Activated T-cell treated with anti-CD3 and anti-CD28 coated beads, Interleukin-2, amount 50 U/mL, for 48 hours (primary cell): ENCODE measurements at places on chromosomes 2 and 18.

DNA sequence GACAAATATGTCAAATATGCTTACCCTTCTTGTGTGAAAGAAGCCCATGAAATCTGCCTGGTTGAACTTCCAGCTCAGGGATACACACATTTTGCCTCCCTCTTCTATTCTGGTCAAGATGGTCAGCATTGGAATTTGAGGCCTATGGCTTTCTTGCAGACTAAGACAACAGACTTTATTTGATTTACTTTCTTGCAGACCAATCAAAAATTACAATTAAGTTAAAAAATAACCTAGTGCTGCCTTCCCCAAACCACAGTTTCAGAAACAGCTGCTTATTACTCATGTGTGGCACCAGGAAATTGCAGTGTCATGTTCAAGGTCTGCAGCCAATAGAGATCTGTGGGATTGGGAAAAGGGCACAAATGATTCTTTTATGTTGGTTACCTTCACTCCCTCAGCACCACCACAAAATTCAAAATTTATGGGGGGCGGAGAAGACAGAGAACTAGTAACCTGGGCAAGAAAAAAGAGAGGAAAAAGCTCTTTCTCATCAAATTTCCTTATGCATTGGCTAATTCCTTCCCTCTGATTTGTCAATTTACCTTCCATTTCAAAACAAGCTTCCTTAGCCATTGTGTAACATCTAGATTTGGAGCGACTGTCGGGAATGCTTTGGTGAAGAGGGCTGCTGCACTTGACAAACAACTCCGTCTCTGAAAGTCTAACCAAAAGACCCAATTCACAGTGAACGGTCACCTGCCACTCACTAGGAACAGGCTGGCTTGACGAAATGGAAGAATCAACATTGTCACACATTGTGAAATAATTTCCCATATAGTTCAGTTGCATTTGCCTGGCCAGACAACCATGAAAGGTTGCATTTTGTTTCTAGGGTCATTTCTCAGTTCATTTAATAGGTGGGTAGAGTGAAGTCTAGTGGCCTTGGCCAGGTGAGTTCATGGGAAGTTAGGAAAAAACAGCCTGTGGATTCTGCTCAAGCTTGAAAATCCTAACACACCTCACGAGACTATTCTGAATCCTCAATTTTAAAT, 100.4 kb upstream of the FZD5 start:
- no peak for DNase-seq

- no peak for DNase-seq
Observed at GRCh38 chr2:97664636-97664970, 759 bp upstream of the ACTR1B start.

DNA sequence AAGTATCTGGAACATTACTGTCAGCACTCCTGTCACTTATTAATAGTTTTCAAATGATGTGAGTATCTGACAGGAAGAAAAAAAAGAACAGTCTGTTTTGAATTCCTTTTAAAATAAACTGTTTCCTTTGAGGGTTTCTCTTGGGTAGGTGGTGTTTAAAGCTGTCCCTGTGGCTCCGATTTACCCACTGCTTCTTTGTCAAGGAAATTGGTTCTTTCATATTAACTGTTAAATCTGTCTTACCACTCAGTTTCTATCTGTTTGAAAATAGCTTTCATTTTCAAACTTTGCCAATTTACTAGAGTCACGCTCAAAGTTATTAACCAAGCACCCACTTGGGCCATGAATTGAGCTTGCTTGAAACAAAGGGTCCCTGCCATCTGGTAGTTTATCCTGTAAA, 614.6 kb upstream of the NXPH2 start:
- no peak for DNase-seq

DNA sequence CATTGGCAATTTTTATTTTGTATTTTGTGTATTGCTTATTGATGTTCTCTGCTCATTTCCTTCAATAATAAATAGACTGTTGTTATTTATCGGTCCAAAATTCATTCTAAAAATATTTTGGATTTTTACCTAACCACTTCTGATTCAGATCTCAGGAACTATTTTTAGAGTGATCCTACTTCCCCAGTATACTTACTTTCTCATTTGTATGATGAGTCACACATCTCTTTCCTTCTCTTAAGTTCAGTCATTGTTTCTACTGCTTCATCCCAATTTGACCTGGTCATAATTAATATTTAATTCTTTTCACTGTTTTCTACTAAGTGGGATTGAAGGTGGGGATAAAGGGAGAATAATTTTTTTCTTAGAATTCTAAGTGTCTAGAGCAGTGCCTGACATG, 75.1 kb downstream of the AGPS start:
- no peak for DNase-seq

DNA sequence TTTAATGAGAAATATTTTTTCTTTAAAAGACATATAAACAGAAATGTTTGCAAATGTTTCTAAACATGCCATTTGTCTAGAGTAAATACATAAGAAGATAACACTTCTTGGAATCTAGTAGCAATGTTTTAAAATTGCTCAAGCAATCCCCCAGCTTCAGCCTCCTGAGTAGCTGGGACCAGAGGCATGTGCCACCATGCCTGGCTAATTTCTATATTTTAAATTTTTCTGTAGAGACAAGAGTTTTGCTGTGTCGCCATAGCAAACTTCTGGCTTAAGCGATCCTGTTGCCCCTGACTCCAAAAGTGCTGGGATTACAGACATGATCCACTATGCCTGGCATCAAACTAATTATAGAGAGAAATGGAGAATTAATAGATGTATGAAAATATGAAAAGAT, 14.6 kb upstream of the MBD2 start:
- DNase-seq, result no peak

- no peak for DNase-seq
Observed at GRCh38 chr18:11105463-11105862, 43.9 kb downstream of the PIEZO2 start.

- DNase-seq, result no peak
Observed at GRCh38 chr18:58046794-58047555, 2.9 kb downstream of the NEDD4L start.

DNA sequence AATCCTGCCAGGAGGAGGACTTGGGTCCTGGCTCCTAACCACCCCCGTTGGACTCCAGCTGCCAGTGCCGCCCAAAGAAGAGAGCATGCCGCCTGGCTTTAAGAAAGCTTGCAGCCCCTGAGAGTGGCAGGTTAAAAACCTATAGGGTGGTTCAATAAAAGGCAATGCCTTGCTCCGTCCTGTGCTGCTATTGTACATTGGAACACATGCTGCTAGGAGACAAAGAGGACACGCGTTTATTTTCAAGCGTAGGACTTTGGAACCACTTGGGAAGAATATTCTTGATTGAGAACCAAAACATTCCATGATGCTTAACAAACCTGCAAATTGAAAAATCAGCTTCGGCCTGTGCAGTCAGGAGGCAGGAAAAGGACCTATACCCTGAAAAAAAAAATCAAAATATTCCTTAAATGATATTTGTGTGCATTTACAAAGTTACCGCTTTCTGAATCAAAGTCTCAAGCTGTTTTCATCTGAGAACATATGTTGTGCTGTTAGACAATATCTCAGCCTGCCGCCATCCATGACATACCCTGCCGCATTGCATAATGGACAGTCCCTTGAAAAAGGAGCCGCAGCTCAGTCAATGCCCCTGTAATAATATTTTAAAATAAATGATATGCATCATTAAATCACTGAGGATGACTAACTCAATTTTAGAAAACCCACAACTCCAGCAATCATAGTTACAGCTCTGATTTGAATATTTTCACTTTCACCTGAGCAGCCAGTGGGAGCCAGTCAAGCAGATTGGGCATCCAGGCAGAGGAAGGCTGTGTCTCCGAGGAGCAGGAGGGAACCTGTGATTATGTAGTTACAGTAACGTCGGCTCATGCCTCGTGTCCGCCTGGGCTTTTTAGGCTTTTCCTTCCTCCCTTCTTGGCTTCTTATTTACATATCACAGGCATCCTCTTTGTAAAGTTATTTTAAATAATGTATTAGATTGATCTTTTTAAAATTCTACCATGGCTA, 805.6 kb upstream of the FANCL start:
- no peak for DNase-seq

GRCh38 chr18:46445522-46446313, 211.3 kb downstream of the LOXHD1 start:
- DNase-seq, result no peak

DNA sequence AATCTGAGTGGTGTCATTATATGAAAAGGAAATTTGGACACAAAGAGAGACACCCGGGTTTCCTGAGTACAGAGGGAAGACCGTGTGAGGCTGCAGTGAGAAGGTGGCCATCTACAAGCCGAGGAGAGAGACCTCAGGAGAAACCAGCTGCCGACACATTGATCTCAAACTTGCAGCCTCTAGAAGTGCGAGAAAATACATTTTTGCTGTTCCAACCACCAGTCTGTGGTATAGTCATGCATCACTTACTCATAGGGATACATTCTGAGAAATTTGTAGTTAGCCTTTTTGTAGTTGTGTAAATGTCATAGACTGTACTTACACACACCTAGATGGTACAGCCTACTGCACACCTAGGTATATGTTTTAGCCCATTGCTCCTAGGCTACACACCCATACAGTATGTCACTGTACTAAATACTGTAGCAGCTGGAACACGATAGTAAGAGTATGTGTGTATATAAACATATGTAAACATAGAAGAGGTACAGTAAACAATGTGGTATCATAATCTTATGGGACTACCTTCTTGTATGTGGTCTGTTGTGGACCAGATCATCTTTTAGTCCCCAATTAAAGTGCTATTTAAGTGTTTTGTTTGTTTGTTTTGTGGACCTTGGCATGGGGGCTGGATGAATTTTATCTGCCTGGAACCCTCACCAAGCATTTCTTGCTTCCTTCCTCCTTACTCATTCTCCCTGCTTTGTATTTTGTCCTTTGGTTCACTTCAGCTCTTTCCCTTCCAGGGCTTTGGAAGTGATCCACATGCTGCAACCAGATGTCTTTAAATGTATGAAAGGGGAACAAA, 38.3 kb upstream of the SESTD1 start:
- no peak for DNase-seq

GRCh38 chr2:223696719-223697118, 94.6 kb upstream of the SCG2 start:
- no peak for DNase-seq

DNA sequence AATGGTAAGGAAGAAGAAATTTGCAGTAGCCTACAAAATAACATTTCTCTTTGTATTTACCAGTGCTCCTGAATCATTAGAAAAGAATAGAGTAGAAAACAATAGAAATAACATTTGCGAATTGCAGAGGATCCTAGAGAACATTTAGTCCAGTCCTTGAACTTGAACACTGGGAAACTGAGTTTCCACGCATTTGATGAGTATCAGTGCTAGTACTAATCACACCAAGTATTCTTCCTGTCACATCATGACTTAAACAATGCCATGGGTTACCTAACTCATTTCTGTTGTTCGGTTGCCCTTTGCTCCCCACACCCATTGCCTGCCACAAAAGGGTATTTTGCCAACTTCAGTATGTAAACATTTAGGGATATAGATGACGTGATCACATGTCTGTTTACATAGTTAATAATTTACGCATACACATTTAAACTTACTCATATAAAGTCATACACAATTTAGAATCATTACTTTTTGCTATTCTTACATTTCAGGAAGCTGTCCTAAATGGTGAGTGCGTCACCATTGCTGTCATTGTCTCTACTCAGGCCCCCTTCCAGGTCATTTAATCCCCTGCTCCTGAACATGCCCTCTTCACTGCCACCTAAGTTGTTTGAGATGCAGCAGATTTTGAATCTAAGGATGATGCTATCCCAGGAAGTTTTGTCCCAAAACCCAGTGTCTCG, 42.3 kb downstream of the CRIM1 start:
- no peak for DNase-seq

DNA sequence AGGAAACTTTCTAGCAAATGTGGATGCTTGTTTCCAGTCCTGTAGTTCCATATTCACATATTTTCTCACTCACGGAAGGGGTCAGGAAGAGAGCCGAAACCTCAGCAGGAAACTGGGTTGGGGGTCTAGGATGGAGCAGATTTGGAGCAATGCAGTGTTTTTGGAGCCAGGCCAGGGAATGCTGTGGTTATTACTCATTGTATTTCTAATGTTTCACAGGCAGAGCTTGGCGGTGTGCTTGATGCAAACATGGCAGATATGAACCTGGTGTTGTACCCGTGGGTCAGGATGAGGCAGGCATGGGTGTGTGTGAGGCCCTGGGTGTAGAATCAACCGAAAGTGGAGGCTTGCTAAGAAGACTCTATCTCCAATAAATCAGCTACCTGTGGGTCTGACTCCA, 34.6 kb upstream of the ACKR3 start:
- DNase-seq, result no peak

DNA sequence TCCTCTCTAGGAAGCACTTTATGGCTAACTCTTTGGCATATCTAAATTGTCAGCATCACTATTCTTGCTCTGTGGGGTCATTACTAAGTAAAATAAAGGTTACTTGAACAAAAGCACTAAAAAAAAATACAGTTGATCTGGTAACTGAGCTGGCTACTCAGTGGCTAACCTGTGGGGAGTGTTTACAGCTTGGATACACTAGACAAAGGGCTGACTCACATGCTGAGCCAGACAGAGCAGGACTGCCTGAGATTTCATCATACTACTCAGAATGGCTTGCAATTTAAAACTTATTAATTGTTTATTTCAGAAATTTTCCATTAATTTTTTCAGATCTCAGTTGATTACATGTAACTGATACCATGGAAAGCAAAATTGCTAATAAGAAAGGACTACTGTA, 1690.4 kb upstream of the SLC39A10 start:
- DNase-seq, result no peak

DNA sequence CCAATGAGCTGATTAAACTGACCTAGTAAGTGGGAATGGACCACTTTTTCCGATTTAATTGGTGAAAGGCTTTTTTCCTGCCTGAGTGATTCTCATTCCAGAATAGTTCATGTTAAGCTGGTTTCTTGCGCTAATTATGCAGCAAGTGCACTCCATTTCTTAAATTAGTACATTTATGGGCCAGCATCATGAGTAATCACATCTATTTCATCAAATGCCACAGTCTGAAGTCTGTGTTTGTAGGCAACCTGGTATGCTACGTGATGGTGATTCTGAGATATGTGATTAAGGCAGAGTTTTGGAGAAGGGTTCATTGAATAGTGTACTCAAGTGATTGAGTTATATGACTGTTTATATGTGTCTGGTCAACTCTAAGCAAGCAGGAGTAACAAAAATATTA, 128.0 kb upstream of the BOD1L2 start:
- no peak for DNase-seq

DNA sequence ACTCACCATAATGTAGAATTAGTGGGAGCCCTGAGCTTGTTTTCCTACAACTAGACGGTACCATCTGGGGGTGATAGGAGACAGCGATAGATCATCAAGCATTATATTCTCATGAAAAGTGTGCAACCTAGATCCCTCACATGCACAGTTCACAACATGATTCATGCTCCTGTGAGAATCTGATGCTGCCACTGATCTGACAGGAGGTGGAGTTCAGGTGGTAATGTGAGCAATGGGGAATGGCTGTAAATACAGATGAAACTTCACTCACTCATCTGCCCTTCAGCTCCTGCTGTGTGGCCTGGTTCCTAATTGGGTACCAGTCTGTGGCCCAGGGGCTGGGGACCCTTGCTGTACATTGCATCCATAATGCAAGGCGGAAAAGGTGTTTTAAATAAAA, 60.7 kb downstream of the USP34 start:
- no peak for DNase-seq
